ENCODE measurements at places on chromosomes 1 and 21.

GRCh38 chr1:218336328-218336727, 8.8 kb upstream of the TGFB2 start:
- no peak for DNase-seq

DNA sequence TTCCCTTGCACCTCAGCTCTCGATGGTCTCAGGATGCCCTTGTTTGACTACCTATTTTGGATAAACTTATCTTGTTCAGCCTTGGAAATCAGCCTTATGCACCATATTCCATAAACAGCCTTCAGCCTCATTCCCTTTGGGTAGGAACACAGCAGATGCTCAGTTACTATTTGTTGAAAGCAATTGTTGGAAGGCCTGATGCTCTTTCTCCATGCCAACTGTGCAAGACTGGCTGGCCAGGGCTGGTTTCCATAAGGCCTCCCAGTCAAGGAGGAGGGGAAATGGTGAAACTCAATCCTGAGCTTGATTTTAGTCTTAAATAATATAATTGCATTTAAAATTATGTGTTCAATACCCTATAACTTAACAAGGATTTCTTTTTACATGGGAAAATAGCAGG, 121.1 kb upstream of the DEPDC1 start:
- no peak for DNase-seq

DNA sequence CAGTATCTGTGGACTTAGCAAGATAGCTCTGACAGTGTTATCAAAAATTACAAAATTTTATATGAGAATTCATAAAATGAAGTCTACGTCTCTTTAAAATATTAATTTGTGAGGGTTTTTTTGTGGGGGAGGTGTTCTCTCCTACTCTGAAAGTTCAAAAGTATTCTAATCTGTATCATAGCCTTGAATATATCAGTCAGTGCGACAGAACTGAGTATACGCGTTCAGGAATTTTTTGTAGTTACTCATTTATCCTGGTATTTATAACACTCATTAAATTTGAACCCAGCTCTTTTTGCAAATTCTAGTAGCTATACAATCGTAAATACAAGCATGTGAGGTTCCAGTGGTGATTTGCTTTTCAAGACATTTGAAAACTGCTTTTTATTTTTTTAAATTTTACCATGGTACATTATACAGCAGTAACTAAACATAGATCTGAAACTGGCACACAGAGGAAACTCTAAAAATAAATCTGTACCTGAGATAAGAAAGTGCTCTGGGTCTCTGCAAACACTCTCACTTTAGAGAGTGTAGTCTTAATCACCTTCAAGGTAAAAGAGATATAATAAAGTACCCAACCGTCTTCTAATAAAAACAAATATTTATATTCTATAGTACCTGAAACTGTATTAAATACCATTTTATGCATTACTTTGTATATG, 178.4 kb upstream of the ADAMTS5 start:
- DNase-seq: no peak

- no peak for DNase-seq
Measured at GRCh38 chr21:32322676-32323075, 24.0 kb downstream of the MRAP start.

GRCh38 chr1:35555601-35556477, 1.4 kb downstream of the KIAA0319L start:
- DNase-seq: no peak

DNA sequence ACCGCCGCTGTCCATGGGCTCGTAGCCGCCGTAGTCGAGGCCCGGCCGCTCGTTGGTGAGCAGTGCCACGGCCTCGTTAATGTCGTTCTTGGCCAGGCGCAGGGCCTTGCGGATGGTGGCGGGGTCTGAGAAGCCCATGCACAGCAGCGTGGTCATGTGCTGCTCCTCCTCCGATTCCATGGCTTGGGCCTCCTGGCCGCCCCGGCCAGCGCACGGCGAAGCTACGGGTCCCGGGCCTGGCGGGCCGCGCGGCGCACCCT, 300 bp downstream of the USP24 start:
- peak; percentile 39 for DNase-seq

DNA sequence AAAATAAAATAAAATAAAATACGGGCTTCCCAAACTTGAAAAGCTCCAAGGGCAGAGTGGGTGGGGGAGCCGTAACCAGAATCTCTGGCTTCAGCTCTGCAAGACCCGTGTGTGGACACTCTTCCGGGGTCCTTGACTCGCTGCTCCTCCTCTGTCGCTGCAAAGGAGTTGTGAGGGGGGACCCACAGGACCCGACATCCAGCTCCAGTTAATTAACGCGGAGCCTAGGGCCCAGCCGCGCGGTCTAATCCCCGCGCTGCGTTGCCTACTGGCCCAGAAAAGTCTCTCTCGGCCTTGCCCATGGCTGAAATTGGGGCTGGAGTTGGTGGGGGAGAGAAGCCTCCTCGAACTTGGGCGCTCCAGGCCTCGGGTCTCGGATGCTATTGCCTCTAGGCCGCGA, 1.8 kb downstream of the LMX1A start:
- no peak for DNase-seq

GRCh38 chr1:207188901-207189300, 84.9 kb downstream of the C4BPA start:
- no peak for DNase-seq

GRCh38 chr1:113552244-113552643, 161.9 kb downstream of the MAGI3 start:
- DNase-seq: no peak

- no peak for DNase-seq
Measured at GRCh38 chr1:8302081-8302956, 15.6 kb upstream of the SLC45A1 start.

- no peak for DNase-seq
Measured at GRCh38 chr1:52590266-52590665, 11.9 kb upstream of the GPX7 start.

DNA sequence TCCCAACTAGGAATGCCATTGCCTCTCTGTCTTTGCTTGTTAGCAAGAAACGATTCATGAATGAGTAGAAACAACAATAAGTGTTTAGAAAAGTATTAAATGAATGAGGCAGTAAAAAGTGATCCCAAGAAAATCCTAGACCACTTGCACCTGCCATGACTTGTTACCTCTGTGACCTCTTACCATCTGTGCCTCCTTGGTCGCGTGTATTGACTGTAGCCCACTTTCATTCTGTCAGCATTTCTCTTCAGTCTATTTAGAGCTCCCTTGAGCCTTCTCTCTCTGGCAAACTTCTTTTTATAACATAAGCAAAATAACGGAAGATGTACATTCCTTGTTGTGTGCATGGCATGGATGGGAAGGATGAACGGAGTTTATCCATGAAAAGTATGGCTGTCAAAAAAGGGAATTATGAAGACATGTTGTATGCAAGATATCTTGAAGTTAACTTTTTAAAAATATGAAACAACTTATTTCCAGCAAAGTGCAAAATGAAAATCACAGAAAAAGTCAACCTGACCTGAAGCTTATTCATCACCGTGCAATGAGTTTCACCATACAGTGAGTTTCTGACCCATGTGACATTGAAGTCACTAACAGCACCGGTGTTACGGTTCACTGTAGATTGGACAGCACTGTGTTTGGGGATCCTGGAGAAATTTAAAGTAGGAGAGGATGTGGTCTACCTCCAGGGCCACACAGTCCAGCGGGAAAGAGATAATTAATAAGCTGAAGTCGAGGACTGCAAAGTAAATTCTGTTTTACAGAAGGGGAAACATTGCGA, 47.7 kb downstream of the KCNK1 start:
- no peak for DNase-seq

GRCh38 chr1:233113009-233113879, 162.8 kb downstream of the NTPCR start:
- peak; percentile 40 for DNase-seq

- DNase-seq: no peak
Measured at GRCh38 chr21:37101384-37101783, 28.3 kb downstream of the TTC3 start.

DNA sequence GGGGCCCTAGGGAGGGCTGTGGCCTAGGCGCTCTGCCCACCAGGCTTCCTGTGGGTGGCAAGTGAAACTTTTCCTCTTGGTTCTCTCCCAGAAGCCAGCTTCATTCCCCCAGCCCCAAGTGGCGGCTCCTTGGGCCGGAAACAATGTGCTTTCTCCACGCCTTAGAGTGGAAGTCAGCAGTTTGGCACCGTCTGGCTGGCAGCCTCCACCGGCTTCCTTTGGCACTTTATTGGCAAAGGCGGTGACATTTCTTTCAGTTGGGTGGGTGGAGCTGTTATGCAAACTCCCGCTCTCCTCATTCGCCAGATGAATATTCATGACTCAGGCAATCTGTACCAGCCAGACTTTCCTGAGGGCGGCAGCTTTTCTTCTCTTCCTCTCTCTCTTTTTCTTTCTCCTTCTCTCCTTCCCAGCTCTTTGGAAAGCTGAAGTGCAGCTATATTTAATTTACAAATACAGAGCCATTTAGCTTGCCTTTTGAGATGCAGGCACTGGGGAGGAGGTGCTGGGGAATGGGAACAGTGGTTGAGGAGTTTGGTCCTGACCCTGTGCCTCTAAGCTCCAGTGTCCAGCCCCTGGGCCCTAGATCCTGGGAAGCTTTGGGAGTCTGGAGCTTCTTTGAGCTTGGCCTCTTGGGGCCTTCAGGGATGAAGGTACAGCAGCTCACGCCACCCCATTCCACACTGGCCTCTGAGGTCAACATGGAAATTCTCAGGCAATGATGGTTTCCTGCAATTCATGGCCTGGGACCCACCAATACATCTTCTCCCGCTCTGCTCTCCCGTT, 67.8 kb upstream of the POU3F1 start:
- peak; percentile 76 for DNase-seq

DNA sequence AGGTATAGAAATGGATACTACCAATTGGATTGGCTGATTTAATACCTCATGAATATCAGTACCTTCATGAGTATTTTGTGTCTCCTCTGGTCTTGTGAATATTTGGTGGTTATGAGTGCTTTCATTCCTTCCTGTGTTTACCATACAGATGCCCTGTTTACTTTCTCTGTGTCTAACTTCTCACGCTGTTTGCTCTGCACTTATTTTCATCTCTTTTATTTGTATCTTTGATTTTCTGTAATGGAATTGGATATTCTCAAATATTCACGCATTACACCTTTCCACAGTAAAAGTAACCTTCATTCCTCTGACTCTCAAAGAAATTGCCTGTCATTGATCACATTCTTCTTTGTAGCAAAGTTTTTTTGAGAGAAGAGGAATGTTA, 16.8 kb downstream of the CNST start:
- no peak for DNase-seq

- no peak for DNase-seq
Measured at GRCh38 chr1:118317842-118318614, 133.0 kb upstream of the SPAG17 start.

- no peak for DNase-seq
Measured at GRCh38 chr1:87208080-87208479, 120.6 kb upstream of the LMO4 start.

GRCh38 chr1:237903961-237904360, 13.2 kb upstream of the ZP4 start:
- no peak for DNase-seq

- DNase-seq: no peak
Measured at GRCh38 chr1:31814631-31815306, 1.1 kb downstream of the SPOCD1 start.

GRCh38 chr1:239722035-239722434, 335.7 kb downstream of the CHRM3 start:
- DNase-seq: no peak

DNA sequence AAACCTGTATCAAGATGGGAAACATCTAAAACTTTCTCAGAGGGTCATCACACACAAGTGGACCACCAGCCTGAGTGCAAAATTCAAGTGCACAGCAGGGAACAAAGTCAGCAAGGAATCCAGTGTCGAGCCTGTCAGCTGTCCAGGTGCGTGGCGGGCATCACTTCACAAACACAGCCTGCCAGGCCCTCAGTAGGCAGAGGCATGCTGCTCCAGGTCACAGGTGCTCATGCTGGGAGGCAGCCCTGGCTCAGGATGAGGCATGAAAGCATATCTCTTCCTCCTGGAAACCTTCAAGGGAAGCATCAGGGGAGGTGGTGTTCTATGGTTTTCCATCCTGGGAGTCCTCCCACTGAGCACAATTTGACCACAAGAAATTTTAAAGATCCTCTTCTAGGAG, 6.3 kb downstream of the CD2 start:
- DNase-seq: no peak

- no peak for DNase-seq
Measured at GRCh38 chr1:79004916-79005315, 1.6 kb downstream of the ADGRL4 start.

DNA sequence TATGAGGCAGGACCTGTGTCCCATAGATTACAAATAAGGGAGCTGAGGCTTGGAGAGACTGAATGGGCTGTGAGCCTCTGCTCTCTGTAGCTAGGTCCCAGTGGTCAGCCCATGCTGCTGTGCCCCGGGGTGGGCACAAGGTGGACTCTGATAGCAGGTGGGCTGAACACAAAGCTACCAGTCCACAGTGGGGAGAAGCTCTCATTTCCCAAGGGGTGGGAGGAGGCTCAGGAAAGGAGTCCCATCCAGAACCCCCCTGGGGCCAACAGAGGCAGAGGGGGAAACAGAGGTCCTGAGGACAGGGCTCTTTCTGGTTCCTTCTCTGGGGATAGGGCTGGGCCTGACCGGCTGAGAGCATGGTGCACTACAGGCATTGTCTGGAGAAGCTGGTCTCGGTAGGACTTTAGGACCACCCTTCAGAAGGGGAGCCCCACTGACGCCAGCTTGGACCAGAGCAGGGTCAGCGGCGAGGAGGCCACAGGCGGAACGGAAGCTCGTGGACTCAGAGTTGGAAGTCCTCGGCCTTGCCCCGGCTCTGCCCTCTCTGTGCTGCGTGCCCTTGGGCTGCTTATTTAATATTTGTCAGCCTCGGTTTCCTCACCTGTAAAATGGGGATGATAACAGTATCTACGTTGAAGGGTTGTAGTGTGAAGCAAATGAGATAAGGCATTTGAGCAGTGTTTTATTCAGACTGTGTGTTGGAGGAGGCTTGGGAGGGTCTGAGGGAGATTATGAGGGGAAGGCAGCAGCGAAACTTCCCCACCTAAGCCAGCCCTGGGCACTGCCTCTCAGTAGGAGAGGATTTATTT, 26.6 kb downstream of the SDE2 start:
- no peak for DNase-seq

- no peak for DNase-seq
Measured at GRCh38 chr1:18998016-18998724, 41.7 kb upstream of the IFFO2 start.

- no peak for DNase-seq
Measured at GRCh38 chr1:182193908-182194550, 132.5 kb upstream of the ZNF648 start.

DNA sequence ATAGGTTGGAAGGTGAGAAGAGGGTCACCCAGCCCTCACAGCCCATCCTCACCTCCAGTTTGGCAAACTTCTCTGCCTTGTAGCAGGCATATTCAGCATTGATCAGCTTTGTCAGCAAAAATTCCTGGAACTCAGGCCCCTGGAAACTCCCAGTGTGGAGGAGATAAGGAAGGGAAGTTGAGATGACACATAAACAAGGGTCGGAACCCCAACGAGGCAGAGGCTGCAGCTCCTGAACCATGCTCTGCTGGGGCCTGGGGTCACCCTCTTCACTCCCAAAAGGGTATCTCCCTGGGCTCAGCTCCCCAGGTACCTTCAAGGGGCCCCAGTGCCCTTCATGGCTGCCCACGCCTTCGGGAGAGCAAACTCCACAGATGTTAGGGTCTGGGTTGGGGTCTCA, 60.4 kb downstream of the RAP1GAP start:
- no peak for DNase-seq

Data from caudate nucleus (tissue), 63 donors.